ENCODE measurements at places on chromosomes 11 and 22.

- no peak for DNase-seq
Observed at GRCh38 chr22:25876871-25877270, 134.9 kb downstream of the MYO18B start.

GRCh38 chr11:28631148-28631547 is 523.0 kb downstream of the METTL15 start:
- DNase-seq, result no peak

DNA sequence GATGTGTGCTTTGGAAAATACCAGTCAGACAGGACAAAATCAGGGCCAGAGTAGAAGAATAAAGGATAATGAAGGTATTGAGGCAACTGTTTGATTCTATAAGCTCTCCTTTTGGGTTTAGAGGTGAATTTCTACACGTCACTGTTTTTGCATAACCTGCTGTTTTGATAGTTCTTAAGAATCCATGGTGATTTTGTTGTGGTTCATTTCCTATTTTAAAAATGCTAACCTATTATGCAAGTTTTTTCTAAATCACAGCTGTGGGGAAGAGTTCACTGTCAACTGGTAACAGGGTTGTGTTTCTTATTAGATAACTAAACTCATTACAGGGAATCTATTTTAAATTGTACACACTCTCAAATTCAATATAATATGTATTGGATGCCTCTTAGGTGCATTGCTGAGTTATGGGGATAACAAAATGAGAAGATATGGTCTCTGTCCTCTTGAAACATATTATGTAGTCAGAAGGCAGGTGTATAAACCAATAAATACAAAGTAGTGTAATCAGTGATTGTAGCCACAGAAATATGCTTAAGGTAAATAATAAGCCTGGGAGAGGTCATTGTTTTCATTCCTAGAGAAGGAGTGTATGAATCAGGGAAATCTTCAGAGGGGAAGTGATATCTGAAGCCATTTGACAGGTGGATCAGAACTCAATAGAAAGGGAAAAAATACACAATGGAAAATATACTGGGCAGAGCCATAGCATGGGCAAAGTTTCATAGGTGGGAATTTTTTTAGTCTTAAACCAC is 192.5 kb downstream of the FAT3 start:
- no peak for DNase-seq

GRCh38 chr11:69088676-69089146 is 40.0 kb downstream of the TPCN2 start:
- peak; percentile 63 for DNase-seq

DNA sequence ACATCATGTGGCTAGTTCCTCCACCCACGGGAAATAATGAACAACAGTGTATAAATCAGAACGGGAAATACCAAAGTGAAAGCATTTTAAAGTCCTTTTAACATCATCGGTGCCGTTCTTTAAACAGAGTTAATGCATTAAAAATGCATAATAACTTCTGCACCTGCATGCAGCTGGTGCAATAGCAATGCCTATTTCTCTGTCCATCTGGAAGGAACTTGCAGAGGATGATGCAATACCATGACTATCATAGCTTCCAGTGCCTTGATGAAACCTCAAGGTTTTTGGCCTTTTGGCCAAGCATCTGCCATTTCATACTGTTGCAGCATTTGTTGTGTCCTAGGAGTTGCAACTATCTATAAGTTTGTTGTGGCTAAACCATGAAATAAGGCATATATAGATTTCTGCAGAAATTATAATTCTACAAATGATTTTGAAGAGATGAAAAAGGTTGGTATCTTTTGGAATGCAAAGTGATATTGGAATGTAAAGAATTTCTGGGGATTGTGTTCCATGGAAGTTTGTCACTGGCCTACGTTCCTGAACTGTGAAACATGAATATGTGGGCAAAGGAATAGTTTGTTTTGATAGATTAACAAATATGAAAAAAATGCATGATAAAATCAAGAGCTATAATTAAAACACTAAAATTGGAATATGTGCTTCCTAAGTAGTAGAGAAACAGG is 9.8 kb upstream of the EIF3F start:
- no peak for DNase-seq

GRCh38 chr11:69293819-69294505 is at the start of gene MYEOV:
Gene MYEOV (plus strand): TSS chr11:69294155. CDS start chr11:69295355, 1,200 bp downstream.
- DNase-seq, result peak; percentile 40

DNA sequence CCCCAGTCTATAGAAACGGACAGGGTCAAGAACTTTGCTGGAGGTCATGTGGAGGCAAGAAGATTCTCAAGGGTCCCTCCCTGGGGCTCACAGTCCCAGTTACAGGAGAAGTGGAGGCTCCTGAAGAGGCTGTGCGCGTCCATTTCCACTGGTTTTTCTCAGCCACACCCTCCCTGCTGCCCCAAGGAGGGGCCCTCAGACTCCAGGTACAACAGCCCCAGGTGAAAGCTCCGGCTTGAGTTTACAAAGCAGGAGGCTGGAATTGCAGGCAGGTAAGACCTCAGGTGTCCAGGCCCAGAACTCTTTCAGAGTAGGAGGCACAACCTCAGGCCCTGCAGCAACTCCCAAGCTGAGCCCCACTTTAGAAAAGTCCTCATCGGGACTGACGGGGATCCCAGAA is 3.1 kb downstream of the SHANK2 start:
- DNase-seq, result no peak

DNA sequence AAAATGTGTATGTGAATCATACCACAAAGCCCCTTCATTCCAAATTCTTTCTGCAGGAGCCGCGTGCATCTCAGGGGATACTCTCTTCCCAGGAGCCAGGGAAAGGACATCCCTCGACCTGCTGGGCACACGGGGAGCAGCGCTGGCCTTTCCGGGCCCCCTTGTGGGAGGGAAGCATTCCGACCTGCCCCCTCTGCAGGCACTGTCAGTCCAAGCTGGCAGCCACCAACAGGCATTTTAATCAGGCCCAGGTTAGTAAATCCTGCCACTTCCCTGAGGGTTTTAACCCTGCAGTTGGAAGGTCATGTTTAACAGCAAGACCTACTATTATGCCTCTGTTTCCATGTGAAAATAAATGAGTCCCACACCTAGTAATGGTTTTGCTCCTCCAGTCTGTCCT is 391.5 kb downstream of the SHANK2 start:
- no peak for DNase-seq

- DNase-seq, result no peak
Observed at GRCh38 chr11:83656796-83657330, 370.7 kb upstream of the CCDC90B start.

DNA sequence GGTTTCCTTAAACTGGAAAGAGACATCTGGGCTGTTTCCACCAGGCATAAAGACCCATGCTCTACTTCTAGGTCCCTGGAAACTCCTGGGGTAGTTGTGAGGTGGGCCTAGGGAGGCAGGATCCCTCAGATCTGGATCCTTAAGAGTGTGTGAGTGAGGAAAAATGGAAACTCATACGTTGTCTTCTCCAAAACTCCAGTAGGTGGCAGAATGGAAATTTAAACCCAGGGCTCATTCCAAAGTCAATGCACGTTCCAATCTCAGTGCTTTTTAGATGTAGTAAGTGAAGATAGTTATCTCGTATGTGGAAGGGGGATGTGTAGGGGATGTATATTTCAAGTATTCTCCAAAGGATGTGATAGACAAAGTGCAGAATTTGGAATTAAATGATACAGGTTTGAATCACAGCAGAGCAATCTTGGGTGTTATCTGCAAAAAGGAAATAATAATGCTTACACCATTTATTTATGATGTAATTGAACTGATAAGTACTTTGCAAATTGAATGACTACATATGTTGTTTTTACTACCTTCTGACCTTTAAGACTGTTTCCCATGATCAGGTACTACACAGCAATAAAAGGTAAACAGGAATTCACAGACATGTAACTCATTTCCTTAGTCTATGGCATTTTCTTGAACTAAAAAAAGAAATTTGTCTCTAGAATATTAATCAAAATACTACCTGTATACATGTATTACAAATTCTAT is 13.1 kb upstream of the MMP1 start:
- no peak for DNase-seq

DNA sequence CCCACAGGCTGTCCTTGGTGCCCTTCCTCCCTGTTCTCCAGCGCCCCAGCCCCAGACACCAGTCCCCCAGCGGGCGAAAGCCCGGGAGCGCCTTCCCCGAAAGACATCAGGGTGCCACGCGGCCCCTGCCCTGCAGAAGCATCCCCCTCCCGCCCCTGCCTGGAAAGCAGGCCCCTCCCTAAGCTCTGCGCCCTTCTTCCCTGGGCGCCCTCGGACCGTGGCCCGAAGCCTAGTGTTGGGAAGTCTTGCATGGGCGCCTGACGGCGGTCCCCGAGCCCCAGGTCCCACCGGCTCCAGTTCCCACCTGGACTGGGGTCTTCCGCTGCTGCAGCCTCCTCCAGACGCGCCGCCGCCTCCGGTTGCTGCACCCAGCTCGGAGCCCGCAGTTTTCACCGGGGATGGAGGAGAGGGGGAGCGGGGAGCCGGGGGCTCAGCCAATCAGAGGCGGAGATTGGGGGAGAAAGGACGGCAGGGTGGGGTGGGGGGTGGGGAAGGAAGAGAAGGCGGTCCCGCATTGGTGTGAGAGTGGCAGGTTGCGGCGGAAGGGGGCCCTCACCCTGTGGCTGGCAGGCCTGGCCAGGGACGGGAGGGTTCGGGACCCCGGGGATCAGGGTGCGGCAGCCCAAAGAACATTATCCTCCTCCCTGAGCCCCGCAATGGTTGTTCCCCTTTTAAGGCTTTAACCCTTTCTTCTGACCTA is at the start of gene THY1:
THY1 (minus strand) TSS at position 364 of the 700 bp plus-strand sequence. CDS start 2,267 bp downstream, outside the sequence.
- no peak for DNase-seq

DNA sequence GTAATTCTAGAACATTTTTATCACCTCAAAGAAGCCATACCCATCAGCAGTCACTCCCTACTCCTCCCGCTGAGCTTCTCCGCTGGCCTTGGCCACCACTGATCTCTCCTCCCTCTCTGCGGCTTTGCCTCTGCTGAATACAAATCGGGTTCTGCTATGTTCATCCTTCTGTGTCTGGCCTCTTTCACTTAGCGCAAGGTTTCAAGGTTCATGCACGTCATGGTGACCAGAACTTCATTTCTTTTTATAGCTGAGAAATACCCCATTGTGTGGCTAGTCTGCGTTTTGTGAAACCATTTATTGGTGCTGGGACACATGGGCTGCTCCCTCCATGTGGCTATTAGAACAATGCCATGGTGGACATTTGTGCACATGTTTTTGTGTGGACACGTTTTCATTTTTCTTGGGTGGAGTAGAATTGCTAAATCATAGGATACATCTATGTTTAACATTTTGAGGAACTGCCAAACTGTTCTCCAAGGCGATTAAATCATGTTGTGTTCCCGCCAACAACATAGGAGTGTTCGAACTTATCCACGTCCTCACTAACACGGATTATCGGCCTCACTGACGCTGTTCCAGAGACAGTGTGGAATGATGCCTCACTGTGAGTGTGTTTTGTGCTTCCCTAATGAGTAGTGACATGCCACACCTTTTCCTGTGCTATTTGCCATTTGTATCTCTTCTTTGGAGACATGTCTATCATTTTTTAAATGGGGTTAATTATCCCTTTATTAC is 24.2 kb upstream of the KRTAP5-6 start:
- no peak for DNase-seq

GRCh38 chr11:35173011-35173511 is 34.1 kb downstream of the CD44 start:
- DNase-seq, result no peak

- no peak for DNase-seq
Observed at GRCh38 chr11:114215871-114216795, 80.1 kb upstream of the NNMT start.

- no peak for DNase-seq
Observed at GRCh38 chr11:87212891-87213290, 175.2 kb downstream of the TMEM135 start.

- no peak for DNase-seq
Observed at GRCh38 chr11:87473174-87473573, 435.4 kb downstream of the TMEM135 start.

- no peak for DNase-seq
Observed at GRCh38 chr22:25752615-25753214, 10.7 kb downstream of the MYO18B start.

DNA sequence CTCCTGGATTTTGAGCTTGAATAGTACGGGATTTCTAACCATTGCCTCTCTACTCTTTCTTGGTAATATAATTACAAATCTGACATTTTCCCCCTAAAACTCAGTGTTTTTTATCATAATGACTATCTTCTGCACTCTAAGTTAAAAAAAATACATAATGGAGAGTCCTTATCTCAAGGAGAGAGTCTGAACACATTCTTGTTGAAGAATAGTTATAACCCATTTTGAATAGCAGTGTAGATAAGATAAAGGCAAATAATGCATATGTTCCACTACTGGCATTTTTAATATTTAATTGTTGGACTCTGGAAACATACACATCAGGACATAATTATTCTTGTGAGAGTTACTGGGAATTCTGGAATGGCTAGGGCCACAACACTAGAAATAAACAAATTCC is 456.5 kb upstream of the ANO5 start:
- no peak for DNase-seq

DNA sequence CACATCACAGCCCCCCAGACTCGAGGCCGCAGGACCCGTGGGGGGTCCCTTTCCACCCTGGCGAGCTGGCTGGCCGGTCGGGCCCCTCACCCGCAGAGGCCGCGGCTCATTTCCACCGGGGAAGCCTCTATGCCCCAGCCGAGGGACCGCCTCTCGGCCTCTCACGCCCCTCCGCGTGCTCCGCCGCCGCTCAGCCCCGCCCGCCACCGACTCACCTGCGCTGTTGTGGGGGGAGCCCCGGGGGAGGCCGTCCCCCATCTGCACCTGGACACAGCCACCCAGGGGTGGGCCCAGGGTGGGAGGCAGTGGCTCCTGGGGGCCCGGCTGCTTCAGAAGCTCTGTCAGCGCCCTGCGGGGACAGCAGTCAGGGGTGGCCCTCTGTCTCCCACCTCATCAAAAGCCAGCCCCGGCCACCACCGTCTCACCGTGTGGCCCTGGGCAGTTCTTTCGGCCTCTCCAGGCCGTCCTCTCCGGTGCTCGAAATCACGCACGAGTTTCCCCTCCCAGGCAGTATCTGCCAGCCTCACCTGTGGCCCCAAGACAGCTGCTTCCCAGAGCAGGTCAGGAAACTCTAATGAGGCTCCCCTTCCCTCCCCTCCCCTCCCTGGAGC is 3.8 kb downstream of the SHISA8 start:
- DNase-seq, result peak; percentile 25

DNA sequence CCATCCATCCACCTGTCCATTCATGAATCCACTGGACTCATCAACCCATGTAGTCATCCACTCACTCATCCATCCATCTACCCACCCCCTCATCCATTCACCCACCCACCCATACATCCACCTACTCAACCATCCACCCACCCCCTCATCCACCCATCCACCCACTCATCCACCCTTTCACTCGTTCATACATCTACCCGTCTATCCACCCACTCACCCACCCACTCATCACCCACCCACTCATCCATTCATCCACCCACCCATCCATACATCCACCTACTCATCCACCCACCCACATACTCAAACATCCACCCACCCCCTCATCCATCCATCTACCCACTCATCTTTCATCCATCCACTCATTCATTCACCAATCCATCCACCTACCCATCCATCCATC is 37.7 kb downstream of the RTL6 start:
- DNase-seq, result no peak
